ENCODE measurements at places on chromosomes 3 and 15.

GRCh38 chr3:50494126-50494525 lies 9.3 kb downstream of the CACNA2D2 start:
- DNase-seq = no peak

DNA sequence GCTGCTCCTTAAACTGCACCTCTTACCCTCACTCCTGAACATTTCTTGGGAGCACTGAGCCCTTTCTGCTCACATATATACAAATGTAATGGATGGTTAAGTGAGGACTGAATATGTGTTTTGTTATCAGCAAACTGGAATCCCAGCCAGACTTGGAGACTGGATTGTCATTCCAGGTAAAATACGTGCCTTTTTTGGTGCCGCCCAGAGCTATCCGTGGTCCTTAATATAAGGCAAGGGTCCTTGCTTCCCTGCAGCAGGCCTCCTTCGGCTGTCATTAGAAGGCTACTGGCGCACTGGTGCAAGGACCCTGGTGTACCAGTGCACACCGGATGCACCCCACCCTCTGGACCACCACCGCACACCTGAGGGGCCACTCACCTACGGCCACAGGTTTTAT lies 1.1 kb upstream of the GABRB3 start:
- no peak for DNase-seq

DNA sequence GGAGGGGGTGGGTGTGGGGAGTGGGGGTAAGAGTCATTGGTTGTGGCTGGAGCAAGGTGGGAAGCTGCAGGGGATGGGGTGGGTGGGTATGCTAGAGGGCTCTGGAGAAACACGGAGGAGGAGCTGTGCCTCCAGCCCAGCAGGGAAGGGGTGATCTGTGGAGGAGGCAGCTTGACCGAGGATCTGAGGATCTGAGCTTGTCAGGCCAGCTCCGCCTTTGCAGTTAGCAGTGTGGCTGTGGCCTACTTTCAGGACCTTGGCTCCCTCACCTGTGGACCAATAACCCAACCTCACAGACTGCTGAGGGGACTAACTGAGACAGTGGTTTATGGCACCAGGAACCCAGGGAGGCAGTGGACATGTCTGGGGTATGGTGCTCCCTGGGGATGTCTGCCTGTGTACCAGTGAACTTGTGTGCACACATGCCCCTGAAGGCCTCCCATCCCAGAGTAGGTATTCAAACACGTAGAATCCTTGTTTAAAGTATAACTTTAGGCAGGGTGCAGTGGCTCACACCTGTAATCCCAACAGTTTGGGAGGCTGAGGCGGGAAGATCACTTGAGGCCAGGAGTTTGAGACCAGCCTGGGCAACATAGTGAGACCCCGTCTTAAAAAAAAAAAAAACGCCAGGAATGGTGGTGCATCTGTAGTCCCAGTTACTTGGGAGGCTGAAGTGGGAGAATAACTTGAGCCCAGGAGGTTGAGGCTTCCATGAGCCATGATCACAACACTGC lies 52.5 kb upstream of the LINGO1 start:
- no peak for DNase-seq

- DNase-seq = no peak
Measured at GRCh38 chr3:195805181-195805580, 6.5 kb downstream of the MUC4 start.

DNA sequence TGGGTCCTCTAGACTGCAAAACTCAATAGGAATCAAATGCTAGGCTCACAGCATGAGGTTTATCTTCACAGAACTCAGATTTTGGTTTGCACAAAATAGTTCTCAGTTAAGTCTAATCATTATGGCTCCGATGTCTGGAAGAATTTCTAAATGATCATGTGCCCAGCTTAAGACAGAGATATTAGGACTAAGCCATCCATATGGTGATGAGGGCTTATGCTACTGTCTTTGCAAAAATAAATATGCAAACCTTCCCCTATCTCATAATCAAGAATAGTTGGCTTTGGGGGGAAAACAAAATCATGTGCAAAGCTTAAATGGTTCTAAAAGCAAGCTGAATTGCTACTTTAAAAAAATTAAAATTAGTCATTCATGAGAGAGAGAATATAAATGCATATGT lies 96.5 kb downstream of the CFAP20DC start:
- DNase-seq = no peak

GRCh38 chr3:119437691-119438258 lies 25.6 kb downstream of the TMEM39A start:
- DNase-seq = no peak

DNA sequence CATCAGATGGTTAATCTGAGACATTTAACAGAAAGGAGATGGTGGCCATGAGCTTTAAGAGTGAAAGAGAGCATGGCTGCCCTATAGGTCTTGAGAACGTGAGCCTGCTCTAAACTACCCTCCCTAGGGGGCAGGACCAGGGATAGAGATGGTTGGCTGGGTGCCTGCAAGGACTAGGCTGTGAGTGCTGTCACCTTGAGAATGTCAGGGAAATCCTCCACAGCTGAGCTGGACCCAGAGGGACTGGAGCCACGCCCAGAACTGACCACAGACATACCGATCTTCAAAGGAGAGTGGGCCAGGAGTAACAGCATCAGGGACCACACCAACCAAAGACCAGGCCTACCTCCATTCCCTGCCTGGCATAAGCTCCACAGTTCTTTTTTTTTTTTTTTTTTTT lies 53.6 kb upstream of the UBE2E1 start:
- no peak for DNase-seq

DNA sequence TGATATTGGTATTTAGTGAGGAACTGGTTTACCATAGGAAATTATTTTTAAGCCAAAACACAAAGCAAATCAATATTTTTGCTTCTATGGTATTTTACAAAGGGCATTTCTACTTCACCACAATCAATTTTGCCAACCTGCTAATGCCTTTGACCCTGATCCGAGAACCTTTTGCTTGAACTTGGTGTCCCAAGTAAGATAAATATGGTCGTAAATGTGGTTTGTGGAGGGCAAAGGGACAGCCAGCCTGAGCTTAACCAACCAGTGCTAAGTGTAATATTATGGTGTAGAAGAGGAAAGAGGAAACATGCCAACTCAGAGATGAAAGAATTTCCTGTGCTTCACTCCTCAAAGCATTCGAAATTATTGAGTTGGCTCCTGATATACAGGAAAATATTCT lies 148.4 kb downstream of the C3orf38 start:
- DNase-seq = no peak

- no peak for DNase-seq
Measured at GRCh38 chr3:154384479-154384878, 45.5 kb downstream of the GPR149 start.

- DNase-seq = peak; percentile 87
Measured at GRCh38 chr3:157127831-157128767, 31.8 kb downstream of the CCNL1 start.

DNA sequence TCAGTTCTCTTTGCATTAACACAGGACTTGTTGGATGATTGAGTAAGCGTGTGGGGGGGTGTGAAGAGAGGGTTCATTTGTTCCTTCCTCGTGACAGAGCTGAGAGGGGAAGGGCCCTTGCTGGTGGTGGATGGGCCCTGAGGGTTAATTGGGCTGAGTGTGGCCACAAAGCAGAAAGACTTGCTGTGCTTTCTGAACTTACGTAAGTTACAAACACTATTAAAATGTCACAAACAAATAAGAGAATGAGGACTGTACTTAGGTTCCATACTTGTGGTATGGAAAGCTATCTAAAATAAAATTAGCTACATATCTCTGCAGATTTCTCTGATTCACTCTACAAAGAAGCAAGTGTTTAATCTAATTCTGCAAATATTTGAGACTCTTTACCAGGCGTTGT lies 231.3 kb downstream of the LPP start:
- DNase-seq = no peak

- DNase-seq = no peak
Measured at GRCh38 chr3:36698314-36698713, 66.0 kb downstream of the DCLK3 start.

- DNase-seq = peak; percentile 26
Measured at GRCh38 chr3:183587336-183587735, 31.8 kb upstream of the KLHL6 start.

DNA sequence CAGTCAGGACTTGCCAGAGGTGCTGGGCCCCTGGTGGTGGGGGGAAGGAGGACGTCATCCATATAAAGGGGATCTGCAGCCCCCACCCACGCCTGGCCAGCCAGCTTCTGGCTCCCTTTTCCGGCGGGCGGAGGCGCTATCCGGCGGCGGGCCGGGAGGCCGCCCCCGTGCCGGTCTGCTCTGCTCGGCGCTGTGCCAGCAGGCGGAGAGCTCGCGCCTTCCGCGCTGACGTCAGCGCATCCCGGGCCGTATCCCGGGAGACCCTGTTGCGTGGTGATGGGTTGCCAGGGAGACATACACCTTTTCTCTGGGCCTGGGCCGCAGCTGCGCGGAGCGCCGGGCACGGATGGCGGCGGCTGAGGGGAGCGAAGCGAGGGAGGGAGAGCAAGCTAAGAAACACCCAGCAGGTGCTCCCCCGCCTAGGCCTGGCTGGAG lies 1.1 kb downstream of the FAM131A start:
- DNase-seq = no peak

- DNase-seq = no peak
Measured at GRCh38 chr3:88114878-88115549, 34.7 kb upstream of the C3orf38 start.

GRCh38 chr3:72630969-72631344 lies 217.3 kb downstream of the SHQ1 start:
- no peak for DNase-seq

DNA sequence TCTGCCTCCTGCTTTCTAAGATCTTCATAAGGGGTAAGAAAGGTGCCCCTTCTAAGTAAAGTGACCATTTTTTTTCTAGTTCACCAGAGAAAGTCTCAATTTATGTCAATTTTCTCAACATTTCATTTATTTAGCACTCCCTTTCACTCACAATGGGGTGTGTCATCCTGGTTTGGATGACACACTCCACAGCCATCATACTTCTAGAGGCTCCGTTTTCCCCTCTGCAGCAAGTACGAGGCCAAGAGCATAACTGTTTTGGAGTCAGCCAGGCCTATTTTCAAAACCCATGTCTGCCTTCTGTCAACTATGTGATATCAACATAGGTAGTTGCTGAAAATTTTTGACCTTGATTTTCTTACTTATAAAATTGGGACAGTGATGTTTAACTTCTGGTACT lies 703.2 kb downstream of the NLGN1 start:
- no peak for DNase-seq

GRCh38 chr3:22113453-22113852 lies 362.4 kb upstream of the ZNF385D start:
- DNase-seq = no peak

DNA sequence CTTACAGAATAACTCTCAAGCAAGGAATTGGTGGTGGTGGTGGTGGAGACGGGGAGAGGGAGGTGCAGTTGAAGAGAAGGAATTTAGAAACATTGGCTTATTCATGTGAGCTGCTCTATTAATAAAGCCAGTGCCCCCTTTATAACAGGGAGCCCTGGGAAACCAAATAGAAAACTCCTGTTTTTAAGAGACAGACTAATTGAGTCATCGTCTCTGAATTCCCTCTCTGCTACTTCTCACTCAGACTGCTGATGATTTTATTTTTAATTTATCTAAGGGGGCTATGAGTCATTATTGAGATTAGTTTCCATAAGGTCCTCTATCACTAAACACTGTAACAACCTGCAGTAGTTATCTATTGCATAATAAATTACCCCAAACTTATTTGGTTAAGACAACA lies 145.9 kb upstream of the GALNT15 start:
- DNase-seq = no peak

- no peak for DNase-seq
Measured at GRCh38 chr3:89434621-89435380, 327.4 kb downstream of the EPHA3 start.

GRCh38 chr3:146803745-146804144 lies 198.6 kb upstream of the PLSCR5 start:
- DNase-seq = no peak

- no peak for DNase-seq
Measured at GRCh38 chr15:101391981-101392640, 97.1 kb upstream of the SNRPA1 start.

- no peak for DNase-seq
Measured at GRCh38 chr3:152676810-152677379, 158.0 kb upstream of the P2RY1 start.

GRCh38 chr15:96422125-96422524 lies 91.6 kb downstream of the NR2F2 start:
- DNase-seq = no peak

GRCh38 chr3:183287301-183287971 lies 34.4 kb downstream of the B3GNT5 start:
- DNase-seq = peak; percentile 25

GRCh38 chr3:66377800-66378199 lies 123.0 kb downstream of the LRIG1 start:
- peak; percentile 58 for DNase-seq

GRCh38 chr15:61994216-61994615 lies 66.0 kb downstream of the VPS13C start:
- DNase-seq = no peak

- DNase-seq = no peak
Measured at GRCh38 chr15:65303687-65304380, 643 bp upstream of the RNU5B-1 start.

Data from CD4-positive, alpha-beta T cell treated with Interleukin-4 for 4 hours (primary cell).